ENCODE measurements at places on chromosomes 7 and 10.

DNA sequence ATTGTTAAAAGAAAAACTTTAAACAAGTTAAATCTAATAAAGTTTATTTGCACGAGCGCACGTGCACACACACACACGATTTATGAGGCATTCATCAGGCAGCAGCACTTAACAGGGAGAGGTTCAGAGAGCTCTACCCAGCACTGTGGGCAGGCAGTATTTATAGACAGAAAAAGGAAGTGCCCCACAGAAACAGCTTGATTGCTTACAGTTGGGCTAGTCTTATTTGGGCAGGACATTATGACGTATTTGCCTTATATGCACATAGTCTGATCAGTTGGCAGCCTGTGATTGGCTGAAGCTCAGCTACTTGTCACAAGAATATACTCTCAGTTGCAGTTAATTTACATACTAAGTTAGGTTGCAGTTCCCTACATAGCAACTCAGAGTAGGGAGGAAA is 1.2 kb upstream of the SDHAF3 start:
- no peak for DNase-seq

- no peak for DNase-seq
Measured at GRCh38 chr7:1950452-1951158, 280.5 kb downstream of the ELFN1 start.

DNA sequence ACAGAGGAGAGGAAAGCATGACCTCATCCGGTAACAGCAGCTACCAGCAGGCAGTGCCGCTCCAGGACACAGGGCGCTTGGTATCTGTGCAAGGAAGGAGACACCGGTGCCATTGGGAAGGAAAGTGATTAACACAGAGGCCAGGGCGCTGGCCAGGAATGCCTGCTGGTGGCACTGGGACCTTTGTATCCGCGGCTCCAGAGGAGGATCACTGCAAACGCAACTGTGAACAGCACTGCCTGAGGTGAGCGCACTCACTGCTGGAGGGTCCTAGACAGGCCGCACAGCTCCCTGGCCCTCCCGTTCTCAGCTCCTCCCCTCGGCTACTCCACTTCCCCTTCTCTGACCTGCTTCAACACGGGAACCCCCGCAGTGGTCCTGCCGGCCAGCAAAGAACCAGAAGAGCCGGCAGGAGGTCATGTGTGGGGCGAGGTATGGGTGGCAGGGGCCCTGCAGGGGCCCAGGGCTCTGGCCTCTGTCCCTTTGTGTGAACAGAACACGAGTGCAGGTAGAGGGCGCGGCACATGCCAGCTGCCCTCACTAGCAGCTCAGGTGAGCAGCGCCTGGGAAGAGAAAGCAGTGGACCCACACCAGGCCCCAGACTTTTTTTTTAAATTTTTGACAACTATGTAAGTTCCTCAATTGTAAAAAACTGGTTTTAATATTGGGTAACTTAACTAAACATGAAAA is 107.6 kb downstream of the VIPR2 start:
- no peak for DNase-seq

- DNase-seq, result no peak
Measured at GRCh38 chr7:31493714-31494181, 20.1 kb upstream of the ITPRID1 start.

GRCh38 chr10:48282829-48283228 is 8.3 kb upstream of the FRMPD2 start:
- DNase-seq, result peak; percentile 19

DNA sequence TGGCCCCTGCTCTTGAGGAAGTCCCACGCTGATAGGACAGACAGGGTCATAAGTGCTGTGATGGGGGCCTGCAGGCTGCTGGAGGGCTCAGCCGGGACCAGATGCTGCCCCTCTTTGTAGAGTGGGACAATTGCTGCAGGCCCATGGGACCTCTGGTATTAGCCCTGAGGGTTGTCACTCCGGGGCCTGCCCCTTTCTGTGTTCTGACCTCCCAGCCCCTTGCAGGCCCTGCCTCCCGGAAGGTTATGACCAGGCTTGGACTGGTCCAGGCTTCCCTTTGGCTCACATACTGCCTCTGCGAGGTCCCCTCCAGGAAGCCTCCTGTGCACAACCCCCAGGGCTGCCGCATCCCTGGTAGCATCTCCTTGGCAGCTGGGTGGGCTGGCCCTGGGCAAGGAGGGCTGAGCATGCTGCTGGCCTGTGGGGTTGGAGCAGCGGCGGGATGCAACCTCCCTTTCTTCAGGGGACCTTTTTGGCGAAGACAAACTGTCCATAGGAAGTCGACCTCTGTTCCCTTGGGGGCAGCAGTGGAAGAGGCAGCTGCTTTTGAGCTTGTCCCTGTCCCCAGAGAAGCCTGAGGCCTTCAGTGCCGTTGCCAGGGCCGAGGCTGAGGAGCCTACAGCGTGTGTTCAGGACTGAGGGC is 8.8 kb downstream of the LIMK1 start:
- DNase-seq, result no peak
